ENCODE measurements at places on chromosomes 5 and 9.
A peak's percentile ranks its signal among the peaks of the same experiment; 100 is the strongest.

GRCh38 chr9:126631254-126631653 is 17.5 kb downstream of the LMX1B start:
- no peak for DNase-seq

DNA sequence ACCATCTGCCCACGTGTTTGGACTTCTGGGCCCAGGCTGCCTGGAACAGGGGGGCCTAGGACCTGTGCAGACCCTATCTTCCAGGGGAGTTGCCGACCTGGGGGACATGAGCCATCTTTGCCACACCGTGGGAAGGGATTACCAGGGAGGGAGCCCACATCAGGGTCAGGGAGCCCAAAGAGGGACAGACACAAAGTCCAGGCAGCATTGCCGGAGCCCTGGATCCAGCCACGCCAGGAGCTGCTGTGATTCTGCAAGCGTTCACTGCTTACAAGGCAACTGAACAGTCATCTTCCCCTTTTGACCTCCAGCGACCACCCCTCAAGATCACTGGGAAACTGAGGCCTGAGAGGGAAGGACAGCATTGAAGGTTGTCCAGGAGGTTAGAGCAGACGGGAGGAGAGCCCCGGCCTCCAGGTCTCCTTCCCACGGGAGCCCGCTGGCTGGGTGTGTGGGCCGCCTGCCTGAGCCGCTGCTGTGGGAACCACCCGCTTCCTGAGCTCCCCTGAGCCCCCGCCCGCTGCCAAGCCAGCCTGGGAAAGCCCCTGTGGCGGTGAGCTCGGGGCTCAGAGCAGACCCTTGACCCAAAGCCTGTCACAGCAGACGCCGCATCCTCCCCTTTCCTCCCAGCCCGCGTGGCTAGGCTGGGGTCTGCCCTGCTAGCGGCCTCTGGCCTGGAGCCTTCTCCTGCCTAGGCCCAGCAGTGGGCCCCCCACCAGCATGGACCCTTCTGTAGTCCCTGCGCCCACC is 17.1 kb upstream of the NOTCH1 start:
- DNase-seq = no peak

GRCh38 chr5:96783326-96783725 is 24.4 kb downstream of the ERAP1 start:
- DNase-seq = no peak

DNA sequence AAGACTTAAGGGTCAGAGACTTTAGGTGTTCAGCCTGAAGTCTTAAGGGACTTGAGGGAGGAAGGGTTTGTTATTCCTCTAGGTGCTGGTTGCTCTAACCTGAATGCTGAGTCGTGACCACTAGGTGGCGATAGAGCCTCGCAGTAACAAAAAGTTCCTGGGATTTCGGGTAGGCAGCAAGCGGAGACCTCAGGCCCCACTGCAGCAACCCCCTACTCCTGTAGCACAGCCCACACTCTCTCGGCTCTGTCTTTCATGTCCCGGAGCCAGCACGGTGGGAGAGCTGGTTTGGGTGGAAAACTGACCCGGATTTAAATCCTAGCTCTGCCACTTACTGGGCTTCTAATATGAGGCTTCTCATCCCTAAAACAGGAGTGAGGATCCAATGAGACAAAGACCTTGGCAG is 100.3 kb upstream of the PANK3 start:
- peak; percentile 35 for DNase-seq

DNA sequence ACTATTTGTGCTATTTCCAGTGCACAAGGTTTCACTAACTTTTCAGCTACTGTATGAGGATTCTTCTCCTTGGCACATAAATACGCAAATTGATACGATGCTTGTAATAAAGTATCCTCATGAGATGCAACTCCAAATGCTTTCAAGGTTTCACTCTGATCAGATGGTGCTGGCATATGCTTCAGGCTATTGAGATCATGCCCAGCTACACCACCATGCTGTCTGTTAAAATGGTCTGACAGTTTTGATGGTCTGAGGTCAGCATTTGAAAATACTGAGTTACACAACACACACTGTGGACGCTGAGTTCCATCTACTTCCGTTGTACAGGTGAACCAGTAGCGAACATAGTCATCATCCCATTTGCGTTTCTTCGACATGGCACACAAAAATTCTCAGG is 4.7 kb downstream of the FAM200C start:
- no peak for DNase-seq

DNA sequence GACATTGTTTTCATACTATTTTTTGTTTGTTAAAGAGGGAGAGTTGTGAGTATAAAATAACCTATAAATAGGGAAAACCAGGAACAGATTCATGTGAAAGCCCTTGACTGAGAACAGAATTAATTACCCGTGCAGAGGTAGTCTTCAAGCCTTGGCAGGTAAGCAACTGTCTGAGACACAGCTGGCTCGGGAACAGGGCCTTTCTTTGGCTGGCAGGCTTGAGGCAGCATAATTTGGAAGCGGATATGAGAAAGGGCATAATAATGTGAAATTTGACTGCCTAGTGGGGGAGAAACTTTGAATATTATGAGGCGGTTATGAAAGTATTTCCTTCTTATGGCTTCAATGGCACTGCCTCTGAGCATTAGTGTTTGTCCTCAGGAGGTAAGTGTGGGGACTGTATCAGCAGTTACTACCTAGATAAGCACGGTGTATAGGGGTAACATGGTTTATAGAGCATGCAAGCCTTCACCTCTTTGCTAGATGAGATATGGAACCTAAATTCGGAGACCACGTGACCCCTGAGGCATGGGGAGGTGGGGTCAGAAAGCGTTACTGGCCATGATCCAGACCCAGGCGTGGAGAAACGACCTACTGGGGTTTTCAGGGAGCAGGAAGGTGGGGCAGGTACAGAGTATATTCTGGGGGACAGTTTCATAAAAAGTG is 210.2 kb upstream of the GAS1 start:
- DNase-seq = peak; percentile 67

DNA sequence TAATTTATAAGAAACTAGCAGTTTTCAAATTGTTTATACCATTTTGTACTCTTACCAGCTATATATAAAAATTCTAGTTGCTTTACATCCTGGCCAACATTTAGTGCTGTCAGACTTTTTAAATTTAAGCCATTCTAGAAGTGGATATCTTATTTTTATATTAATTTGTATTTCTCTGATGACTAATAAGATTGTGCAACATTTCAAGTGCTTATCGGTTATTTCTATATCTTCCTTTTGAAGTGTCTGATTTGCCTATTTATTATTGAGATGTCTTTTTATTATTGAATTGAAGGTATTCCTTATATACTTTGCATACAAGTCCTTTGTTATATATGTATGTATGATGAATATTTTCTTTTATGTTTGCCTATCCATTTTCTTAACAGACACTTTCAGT is 324.0 kb downstream of the ELAVL2 start:
- no peak for DNase-seq

- no peak for DNase-seq
These were observed 24.0 kb downstream of the NNT start for GRCh38 chr5:43627028-43627427.

- DNase-seq = peak; percentile 57
These were observed 11.5 kb downstream of the SARDH start for GRCh38 chr9:133726401-133727276.

DNA sequence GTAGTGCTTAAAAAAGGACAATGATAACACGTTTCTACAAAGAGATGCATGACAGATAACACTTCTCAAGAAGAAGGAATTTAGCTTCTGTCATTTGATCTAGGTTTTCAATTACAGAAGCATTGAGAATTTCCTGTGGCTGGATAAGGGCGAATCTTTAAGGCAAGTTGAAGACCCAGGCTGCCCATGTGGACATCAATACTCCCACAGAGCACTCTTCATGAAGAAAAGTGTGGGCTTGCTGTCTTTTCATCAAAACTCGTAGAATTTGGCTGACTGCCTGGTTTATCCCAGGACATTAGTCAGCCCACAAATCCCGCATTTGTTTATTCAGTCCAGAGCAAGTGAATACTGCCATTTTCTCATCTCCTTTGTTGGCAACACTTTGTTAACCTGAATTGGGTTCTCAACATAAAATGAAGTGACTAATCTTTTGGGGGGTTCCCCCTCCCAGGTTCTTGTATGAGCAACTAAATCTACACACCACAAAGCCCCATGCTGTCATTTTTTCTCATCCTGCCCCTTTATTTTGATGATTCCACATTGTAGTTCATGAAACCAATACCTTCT is 43.4 kb upstream of the CDKN2B start:
- no peak for DNase-seq

DNA sequence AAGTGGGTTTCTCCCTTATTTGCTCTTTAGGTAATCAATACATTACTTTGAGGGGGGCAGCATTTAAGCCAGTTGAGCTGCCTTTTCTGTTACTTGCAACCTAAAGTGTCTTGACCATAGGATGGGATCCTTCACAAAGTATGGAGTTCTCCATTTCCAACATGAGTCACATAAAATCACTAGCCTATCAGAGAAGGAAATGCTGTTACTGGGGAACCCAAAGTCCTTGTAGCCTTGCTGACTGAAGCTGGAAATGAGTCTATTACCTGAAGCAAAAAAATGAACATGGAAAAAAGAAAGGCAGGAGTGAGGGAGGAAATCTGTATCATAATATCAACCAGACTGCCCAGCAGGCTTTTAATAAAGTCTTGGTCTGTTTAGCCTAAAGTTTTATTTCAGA is 42.8 kb upstream of the SLIT3 start:
- DNase-seq = no peak

DNA sequence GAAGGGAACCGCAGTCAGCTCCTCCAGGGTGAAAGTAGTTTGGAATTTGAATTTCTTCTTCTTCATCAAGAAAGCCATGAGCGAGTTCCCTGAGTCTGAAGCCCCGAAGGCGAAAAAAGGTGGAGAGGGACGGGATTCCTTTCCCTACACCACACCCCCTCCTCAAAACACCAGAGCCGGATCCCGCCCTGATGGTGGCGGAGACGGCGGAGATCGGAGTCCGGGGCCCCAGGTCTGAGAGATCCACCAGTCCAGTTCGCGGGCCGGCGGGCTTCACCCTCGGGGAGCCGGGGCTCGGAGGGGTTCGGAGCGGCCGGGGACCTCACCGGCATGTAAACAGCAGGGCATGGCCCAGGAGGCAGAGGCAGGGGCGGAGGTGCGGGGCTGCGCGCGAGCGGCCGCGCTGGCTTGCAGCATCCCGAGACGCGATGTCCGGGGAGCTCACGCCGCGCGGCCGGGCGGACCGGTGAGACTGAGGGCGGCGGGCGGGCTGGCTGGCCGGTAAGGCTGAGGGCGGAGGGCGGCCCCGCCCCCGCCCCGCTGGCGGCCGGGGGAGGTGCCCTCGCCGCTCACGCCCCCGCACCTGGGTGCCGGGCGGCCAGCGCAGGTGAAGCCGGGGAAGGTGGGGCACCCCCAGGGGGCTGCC is 606 bp downstream of the EEIG1 start:
- DNase-seq = peak; percentile 22

DNA sequence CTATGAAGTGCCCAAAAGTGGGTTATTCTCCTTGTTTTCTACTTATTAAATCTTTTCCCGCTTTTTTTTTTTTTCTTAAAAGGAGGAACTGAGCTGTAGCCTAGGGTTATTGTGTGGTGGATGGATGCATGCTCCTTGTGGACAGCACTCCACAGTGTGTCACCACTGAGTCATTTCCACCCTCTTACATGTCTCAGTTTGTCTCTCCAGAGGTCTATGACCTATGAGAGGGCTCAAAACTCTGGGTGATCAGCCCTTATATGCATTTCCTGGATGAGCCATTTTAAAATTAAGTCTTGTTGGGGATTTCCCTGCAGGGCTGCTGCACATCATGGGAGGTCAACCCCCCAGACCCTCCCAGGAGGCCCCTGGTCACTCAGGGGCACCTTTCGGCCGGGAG is 102.2 kb upstream of the MOCS2 start:
- DNase-seq = no peak

DNA sequence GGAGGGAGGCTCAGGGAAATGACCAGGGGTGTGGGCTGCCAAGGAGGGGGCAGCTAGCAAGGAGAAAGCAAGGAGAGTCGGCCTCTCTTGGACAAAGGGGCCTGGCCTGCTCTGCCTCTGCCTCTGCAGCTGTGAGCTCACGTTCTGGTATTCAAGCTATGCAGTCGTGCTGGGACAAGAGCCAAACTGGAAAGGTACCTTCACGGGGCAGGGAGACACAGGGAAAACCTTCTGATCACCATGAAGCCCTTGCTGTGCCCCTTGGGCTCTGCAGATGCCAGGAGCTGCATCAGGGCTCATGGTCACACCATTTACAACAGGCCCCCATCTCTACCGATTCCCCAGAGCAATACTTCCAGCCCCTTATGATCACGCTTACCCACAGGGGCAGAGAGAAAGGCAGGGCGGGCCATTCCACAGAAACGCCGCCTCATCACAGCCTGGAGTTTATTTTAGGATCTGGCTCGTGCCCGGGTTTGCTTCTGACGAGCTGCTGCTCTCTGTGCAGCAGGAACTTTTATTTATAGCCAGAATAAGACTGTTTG is 63.2 kb downstream of the PRRT1B start:
- no peak for DNase-seq

DNA sequence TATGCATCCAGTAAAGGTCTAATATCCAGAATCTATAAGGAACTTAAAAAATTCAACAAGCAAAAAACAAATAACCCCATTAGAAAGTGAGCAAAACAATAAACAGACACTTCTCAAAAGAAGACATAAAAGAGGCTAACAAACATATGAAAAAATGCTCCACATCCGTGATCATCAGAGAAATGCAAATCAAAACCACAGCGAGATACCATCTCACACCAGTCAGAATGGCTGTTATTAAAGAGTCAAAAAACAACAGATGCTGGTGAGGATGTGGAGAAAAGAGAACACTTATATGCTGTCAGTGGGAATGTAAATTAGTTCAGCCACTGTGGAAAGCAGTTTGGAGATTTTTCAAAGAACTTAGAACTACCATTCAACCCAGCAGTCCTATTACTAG is 86.1 kb downstream of the WWC1 start:
- no peak for DNase-seq

DNA sequence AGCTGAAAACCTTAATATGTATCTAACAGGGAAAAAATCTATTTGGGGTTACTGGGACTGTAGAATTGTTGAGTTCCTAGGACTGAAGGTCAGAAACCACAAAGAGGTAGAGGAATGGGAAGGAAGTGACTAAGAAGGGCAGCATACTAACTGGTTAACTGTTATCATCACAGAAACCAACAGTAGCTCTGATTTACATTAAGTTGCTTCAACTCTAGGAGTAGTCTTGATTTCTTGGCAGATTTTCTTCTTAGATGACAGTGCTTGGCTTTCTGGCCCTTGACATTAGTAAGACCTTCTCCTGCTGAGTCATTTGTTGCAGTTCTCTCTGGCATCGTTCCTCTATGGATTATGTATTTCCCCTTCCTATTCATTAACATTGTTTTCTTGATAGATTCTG is 116.1 kb upstream of the RASA1 start:
- DNase-seq = no peak

DNA sequence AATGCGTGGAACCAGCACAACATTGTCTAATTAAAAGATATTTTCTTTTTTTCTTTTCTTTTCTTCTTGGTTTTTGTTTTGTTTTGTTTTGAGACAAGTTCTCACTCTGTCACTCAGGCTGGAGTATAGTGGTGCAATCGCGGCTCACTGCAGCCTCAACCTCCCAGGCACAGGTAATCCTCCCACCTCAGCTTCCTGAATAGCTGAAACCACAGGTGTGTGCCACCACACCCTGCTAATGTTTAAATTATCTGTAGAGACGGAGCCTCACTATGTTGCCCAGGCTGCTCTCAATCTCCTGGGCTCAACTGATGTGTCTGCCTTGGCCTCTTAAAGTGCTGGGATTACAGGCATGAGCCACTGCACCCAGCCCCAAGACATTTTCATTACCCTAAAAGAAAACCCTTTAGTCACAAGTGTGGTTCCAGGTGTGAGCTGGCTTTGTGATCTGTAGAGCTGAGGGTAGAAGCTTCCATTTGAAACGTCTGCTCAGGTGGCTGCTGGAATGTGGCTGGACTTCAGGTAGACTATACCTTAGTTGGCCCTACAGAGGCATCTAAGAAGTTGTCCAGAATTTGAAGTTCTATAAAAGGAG is 19.1 kb upstream of the NEK6 start:
- no peak for DNase-seq

- DNase-seq = peak; percentile 15
These were observed 421.1 kb upstream of the FTMT start for GRCh38 chr5:121430538-121430937.

Data from NCI-H1105 treated with DMSO at 0.1 percent for 48 hours (cell line).